ENCODE measurements at places on chromosomes 2 and 18.

DNA sequence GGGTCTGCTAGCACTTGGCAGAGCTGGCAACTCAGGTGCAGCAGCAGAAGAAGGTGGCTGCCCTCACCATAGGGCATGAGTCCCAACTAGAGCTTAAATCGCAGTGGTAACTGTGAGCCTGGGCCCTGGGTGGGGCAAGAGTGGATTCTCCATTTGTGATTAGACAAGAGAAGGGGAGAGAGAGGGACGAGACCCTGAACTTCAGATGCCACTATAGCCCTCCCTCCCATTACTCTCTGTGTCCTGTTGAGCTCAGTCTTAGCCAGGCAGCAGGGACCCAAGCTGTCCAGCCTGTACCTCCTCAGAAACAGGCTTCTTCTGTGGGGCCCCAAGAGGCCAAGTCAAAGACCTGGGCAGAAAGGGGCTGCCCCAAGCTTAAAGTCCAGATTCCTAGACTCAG, 69.7 kb upstream of the B3GNT7 start:
- DNase-seq, result no peak

DNA sequence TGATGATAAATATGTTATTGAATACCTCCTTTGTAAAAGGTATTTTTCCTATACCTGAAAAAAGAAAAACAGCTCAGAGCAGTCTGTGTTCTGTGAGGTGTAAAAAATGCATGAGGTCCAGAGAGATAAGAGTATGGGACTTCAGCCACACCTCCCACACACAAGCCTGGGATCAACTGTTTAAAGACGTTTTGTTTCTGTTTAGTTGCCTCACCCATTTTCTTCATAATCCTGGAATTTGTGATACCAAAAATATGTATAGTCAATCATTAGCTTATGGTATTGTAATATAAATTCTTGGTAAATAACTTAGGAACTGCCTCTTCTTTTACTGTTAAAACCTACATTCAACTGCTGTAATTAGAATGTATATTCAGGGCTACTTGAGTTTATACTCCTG, 1322.9 kb upstream of the TMEFF2 start:
- no peak for DNase-seq

- DNase-seq, result no peak
Observed at GRCh38 chr18:49096021-49096420, 145.3 kb upstream of the SMAD7 start.

- no peak for DNase-seq
Observed at GRCh38 chr2:159131267-159131913, 155.1 kb downstream of the WDSUB1 start.

DNA sequence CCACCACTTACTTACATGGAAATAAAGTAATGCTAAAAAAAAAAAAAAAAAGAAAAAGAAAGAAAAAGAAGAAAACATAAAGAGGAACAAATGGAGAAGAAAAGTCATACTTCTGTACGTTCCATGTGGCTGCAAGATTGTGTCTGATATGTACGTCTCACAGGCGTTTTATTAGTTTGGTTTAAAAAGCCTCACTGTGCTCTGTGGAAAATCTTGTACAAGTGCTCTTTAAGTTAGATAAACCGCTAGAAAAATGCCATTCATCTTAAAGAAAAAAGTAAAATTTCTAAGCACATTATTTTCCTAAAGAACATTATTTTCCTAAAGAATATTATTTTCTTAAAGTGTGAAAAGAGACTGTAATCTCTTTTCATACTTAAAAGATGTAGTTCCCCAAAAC, 165.1 kb downstream of the ZNF521 start:
- DNase-seq, result no peak

DNA sequence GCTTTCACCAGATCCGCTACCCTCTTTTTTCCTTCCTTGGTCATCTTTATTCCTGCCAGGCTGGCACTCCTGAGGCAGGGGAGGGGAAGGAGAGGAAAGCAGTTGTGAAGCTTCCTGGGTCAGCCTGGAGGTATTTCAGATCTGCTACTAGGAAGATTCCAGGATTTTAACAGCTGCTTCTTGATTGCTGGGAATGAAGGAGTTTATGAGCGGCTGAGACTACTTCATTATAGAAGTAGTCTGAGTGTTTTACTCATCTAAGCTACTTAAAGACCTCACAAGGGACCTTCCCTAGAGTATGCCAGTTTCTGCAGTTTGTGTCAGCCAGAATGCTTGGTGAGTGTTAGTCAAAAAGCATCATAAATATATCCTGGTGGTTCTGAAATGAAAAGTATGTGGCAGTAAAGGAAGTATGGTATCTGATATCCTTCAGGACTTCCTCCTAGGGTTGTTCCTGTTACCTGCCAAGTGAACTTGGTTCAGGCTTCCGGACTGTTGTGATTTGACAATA, 1.9 kb downstream of the TANC1 start:
- DNase-seq, result no peak

- no peak for DNase-seq
Observed at GRCh38 chr2:60386436-60386835, 167.0 kb downstream of the BCL11A start.

DNA sequence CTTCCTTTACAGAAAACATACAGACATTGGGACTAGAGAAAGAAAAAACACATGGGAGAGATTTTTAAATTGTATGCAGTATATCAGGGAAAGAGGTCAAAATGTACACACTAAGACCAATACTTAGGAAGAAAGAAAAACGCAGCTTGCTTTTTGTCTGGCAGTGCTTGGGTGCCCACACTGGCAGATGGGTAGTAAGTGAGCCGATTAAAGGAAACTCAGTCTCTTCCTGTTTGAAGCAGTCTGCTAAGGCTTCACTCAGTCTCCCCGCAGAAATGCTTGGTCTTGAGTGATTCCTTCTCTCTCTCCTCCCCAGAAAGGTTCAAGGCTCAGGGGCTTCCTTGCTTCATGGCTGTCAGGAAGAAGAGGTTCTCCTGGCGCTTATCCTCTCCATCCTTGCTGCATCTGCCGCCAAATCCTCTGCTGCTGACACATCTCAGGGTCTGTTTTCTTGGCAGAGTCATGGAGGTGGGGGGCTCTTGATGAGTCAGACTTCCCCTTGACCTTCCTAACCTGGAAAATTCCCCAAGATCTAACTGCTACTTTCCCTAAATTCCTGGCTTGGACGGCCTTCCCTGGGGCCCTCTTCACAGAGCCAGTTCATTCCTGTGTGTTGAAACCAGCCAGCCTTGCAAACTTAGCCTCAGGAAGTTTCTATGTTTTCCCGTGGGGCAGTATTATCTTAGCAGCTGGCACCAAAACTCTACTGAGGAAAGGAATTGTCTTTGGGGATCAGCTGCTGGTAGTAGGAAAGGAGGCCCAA, 10.5 kb upstream of the TMSB10 start:
- DNase-seq, result no peak

DNA sequence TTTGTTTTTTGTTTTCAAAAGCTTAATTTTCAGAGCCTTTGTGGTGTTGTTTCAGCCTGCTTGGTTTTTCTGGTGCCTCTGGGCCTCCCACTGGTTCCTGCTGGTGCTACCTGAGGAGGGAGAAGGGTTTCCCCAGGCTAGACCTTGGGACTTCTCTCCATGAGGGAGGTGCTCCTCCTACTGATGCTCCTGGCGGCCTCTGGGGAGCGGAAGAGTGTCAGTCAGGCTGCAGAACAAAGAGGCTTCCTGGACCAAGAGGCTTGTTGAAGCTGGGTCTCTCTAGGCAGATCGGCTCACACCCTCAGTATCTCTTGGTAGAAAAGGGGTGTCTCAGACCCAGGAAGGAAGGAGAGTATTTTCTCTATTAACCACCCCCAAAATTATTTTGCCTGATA, 32.2 kb downstream of the RFX8 start:
- DNase-seq, result no peak

- no peak for DNase-seq
Observed at GRCh38 chr2:173513107-173513727, 158.5 kb downstream of the CDCA7 start.

DNA sequence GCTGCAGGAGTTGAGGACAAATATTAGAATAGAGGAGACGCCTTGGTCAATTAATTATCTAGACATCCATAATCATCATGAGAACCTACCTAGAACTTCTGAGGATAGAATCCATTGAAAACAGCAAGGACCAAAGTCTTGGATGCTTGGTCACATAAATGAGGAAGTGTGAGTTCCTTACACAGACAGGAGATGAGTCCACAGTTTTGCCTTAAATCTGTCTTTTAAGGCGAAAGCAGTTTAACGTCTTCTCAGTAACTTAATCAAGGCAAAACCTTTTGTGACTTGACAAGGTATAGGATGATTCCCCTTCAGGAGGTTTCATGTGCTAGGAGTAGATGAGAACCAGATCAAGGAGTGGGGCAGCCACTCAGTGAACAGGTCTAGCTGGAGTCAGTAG, 1783.2 kb upstream of the CELF4 start:
- no peak for DNase-seq

GRCh38 chr2:121187351-121187981, 97.5 kb downstream of the TFCP2L1 start:
- no peak for DNase-seq

GRCh38 chr2:101047075-101047766, 45.1 kb downstream of the RPL31 start:
- no peak for DNase-seq

DNA sequence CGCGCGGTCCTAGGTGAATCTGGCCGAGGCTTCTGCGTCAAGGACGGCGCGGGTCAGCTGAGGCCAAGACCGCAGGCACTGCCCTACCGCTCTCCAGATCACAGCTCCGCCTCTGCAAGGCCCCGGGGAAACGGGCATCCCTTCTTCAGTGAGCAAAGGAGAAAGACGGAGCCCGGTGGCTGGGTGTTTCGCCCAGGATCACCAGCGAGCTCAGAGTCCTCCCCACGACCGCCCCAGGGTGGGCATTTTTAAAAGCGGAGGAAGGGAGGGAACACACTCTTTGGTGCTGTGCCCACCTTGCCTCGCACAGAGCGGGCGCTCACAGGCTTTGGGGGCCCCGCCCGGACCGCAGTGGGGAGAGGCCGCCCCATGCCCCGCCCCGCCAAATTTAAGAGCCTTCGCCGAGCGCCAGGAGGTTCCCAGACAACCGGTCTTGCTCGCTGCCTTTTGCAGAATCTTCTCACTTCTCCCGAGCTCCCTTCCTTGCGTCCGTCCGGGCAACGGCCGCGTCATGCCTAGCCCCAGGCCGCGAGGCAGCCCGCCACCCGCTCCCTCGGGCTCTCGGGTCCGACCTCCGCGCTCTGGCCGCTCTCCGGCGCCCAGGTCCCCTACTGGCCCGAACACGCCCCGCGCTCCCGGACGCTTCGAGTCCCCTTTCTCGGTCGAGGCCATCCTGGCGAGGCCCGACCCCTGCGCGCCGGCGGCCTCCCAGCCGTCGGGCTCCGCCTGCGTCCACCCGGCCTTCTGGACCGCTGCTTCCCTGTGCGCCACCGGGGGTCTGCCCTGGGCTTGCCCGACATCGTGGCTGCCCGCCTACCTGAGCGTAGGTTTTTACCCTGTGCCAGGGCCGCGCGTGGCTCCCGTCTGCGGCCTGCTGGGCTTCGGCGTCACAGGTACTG, at the start of gene NOTO:
Gene NOTO (plus strand): TSS at position 419 of the 899 bp plus-strand sequence. CDS start 93 bp downstream, at position 512.
- DNase-seq, result no peak

- no peak for DNase-seq
Observed at GRCh38 chr2:132550946-132551345, 119.1 kb downstream of the LYPD1 start.

- no peak for DNase-seq
Observed at GRCh38 chr2:134271758-134272157, 17.9 kb downstream of the MGAT5 start.

DNA sequence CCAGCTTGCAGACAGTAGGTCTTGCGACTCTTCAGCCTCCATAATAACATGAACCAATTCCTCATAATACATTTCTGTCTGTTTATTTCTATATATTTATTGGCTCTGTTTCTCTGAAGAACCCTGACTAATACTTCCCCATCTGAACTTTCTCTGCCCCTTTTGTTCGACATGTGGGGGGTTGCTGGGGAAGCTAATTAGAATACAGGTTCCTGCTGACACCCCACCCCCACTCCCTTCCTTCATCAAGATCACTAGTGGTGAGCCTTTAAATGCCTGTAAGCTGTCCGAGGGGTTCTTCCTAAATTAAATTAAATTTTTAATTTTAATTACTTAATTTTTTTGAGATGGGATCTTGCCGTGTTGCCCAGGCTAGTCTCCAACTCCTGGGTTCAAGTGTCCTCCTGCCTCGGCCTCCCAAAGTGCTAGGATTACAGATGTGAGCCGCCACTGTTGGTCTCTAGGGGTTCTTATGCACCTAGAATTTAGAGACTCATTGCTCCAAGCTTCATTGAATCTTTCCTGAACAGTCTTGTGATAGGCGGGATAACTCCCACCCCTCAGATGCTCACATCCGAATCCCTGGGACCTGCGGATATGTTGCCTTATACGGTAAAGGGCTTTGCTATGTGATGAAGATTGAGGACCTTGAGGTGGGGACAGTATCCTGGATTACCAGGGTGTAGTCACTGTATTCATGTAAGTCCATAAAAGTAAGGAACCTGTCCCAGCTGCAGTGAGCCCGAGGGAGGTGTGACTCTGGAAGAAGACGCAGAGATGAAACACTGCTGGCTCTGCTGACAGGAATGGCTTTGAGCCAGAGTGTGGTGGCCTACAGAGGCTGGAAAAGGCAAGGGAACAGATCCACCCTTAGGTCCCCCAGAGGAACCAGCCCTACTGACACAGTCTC, 26.2 kb downstream of the HPCAL1 start:
- DNase-seq, result no peak

DNA sequence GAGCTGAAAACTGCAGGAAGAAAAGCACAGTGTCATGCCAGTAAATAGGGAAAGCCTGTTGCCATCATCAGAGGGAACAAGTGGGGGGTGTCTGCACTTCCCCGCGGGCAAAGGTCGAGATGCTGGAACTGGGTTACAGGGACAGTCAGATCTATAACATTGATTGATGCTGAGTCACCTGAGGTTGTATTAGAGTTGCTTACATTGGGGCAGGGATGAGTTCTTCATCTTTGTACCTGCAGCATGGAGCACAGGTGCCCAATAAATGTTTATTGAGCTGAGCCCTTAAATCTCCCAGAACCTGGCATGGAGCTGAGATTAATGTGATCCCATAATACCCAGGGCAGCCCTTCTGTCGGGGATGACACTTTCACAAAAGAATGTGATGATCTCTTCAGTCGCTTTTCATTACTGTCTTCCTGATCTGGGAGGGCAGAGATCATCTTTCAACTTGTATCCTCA, 5.9 kb upstream of the RNF152 start:
- DNase-seq, result no peak

- DNase-seq, result no peak
Observed at GRCh38 chr18:34723143-34723542, 13.0 kb downstream of the DTNA start.

All from germinal center (tissue), 1 donor.